ENCODE measurements at places on chromosomes 6 and 20.

- DNase-seq, result peak; percentile 21
Measured at GRCh38 chr6:72760114-72760793, 138.4 kb downstream of the KCNQ5 start.

DNA sequence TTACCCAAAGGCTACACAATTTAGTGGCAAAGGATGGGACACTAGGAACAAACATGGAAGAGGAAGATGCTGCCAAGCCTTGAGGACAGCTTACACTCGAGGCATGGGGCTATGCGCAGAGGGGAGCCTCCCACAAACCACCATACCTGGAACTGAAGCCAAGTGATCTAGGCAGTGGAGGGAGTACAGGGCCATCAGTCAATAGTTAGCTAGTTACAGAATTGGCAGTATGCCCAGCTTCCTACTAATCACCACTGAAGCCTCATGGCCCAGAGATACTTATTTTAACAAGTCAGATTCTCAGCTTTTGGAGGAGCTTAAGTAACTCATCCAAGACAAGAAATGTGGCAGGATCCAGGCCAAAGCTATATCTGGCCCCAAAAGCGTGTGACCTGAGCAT, 226.6 kb upstream of the MOCS1 start:
- DNase-seq, result no peak

DNA sequence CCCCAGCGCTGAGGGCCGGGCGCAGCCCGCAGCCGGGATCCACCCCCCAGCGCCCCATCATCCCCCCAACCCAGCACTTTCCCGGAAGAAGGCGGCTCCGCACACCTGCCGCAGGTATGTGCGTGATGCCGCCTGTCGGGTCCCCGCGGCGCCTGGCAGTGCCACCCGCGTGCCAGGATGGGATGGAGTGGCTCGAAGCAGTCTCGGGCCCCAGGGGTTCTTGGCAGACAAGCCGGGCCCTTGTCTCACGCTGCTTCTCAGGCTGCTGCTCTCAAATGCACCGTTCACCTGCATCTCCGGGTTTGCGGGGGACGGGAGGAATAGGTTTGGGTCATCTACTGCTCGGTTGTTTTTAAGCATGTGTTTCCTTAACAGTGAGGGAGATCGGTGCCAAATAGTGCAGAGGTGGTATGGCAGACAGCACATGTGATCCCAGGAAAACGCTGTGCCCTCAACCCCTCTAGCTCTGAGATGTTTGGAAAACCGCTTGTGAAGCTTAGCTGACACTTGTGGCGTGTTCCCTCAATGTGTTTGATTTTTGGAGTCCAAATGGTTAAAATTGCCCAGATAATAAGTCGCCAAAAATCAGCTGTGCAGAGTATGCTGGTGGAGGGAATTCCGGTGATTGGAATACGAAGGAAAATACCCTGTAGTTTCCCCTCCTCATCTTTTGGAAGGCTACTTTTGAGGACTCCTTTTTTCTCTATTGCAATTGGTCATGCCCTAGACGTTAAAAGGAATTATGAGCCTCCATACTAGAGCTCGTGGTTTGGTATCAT, 926 bp downstream of the MYLIP start:
- DNase-seq, result peak; percentile 35

DNA sequence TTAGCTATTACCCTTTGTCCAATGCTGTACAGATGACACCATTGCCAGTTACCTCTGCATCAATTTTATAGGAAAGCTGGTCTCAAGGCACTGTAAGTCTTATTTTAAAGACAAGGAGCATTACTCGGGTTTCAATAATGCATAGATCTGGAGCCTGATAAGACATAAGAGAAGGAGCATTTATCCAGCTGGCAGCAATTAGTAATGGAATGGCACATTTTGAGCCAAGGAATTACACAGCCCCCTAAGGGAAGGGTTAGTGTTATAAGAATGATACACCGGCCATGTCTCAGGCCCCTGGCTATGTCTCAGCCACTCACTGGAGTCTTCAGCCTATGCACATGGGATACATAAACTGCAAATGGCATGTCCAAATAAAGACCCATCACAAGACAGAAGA, 23.1 kb upstream of the TMEM242 start:
- no peak for DNase-seq

- no peak for DNase-seq
Measured at GRCh38 chr6:151399679-151400078, 8.3 kb upstream of the ZBTB2 start.

- DNase-seq, result peak; percentile 87
Measured at GRCh38 chr6:11575408-11576033, 38.0 kb downstream of the TMEM170B start.

DNA sequence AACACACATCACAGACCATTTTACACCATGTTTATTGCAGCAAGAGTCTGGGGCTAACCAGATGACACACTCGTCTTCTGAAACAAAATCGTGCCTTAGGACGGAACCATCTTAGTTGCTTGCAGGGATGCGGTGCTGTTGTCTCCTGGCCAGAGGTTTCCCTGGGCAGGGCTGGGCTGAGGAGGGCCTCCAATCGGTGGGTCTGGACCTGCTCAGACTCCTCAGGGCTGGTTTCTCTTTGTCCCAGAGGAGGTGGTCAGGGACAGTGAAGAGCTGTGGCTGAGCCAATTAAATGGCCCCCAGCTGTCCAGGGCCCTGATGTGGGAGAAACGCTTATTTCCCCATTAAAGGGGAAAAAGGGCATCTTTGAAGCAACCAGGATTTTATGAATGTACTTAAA, 117.6 kb downstream of the SLC24A3 start:
- DNase-seq, result no peak

DNA sequence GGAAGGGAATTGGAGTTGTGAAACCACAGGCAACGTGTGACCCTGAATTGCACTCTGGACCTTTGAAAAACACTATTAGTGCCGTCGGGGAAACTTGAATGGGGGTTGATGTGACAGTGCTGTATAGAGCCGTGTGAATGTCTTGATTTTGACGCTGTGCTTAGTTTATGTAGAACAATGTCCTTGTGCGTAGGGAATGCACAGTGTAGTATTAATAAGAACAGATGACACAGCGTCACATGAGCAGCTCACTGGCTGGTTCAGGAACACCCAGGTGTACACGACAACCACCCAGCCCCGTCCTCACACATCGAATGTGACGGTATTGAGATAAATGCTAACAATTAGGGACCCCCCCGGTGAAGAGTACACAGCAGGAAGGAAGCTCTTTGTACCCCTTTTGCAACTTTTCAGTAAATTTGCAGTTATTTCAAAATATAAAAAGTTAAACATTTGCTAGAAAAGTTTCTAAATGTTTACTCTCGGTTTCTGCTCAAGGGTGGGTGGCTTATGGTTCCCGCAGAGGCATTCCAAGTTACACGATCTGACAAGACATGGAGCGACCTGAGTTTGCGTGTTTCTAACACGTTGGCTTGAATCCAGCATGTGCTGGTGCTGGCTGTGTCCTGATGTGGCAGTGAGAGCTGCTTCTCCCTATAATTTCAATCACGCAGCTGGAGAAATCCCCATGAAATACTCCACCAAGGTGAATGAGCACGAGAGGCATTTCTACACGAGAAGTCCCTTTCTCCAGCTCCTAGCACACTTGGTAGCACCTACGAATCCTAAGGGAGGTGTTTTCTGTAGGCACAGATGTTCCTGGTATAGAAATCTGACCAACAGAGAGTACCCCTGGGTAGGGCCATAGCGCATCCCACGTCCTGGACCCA, 208.0 kb upstream of the EXOC2 start:
- no peak for DNase-seq

GRCh38 chr20:37534401-37535157, 6.9 kb upstream of the BLCAP start:
- peak; percentile 85 for DNase-seq

DNA sequence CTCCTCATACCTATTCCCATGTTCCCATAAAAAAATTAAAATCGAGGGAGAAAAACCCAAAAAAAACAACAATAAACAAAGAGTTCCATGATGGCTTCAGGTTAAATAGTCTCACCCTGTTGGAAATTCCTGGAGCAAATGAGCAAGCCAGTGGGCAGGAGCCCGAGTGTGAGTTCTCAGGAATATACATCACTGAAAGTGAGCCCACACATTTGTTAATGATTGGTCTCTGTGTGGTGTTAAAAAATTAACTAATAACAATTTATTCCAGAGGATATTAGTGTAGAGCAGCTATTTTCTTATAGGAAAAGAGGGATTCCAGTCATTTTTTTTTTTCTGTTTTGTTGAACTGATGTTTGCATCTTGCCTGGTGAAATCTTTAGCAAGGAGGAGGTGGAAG, 12.9 kb downstream of the PHACTR3 start:
- DNase-seq, result no peak

GRCh38 chr6:118813775-118814174, 80.2 kb upstream of the ASF1A start:
- DNase-seq, result no peak

- DNase-seq, result no peak
Measured at GRCh38 chr6:76422511-76423213, 350.2 kb upstream of the IMPG1 start.

GRCh38 chr20:32592022-32592421, 6.9 kb upstream of the NOL4L start:
- DNase-seq, result no peak

Measured in T47D (cell line).